ENCODE measurements at places on chromosomes 7 and 10. TPM values are rescaled to one million over a fixed set of nuclear protein-coding genes. Genes with fewer than 3 reads are reported as not detected.

- no peaks in the 10 kb centered on the region for H3K4me1 ChIP-seq
- peaks cover 9% of the 10 kb centered on the region for H3K27me3 ChIP-seq
- no peaks in the 10 kb centered on the region for H3K36me3 ChIP-seq
- H3K4me3 ChIP-seq, result no peak overlapping the region
- no peak for DNase-seq
Measured at GRCh38 chr10:3264161-3264761, 91.7 kb upstream of the PITRM1 start.

Gene XPNPEP1
- 52.2 TPM for total RNA-seq

Gene CISD1
- total RNA-seq, result 55.0 TPM

- no peaks in the 10 kb centered on the region for H3K4me1 ChIP-seq
- peaks cover 4% of the 10 kb centered on the region for H3K27me3 ChIP-seq
- no peak overlapping the region for H3K27ac ChIP-seq
- no peaks in the 10 kb centered on the region for H3K36me3 ChIP-seq
Measured at GRCh38 chr7:103541026-103541425, 95.0 kb upstream of the SLC26A5 start.

- no peaks in the 10 kb centered on the region for H3K4me1 ChIP-seq
- H3K27me3 ChIP-seq, result no peaks in the 10 kb centered on the region
- no peaks in the 10 kb centered on the region for H3K36me3 ChIP-seq
- DNase-seq, result no peak
- H3K27ac ChIP-seq, result no peak overlapping the region
- H3K4me3 ChIP-seq, result no peak overlapping the region
Measured at GRCh38 chr7:121666306-121666705, 206.7 kb upstream of the PTPRZ1 start.

GRCh38 chr7:30915005-30915601 lies 3.5 kb downstream of the AQP1 start:
- H3K4me3 ChIP-seq, result no peak overlapping the region
- no peak overlapping the region for H3K27ac ChIP-seq
- no peaks in the 10 kb centered on the region for H3K36me3 ChIP-seq
- DNase-seq, result no peak
- H3K4me1 ChIP-seq, result no peaks in the 10 kb centered on the region

DNA sequence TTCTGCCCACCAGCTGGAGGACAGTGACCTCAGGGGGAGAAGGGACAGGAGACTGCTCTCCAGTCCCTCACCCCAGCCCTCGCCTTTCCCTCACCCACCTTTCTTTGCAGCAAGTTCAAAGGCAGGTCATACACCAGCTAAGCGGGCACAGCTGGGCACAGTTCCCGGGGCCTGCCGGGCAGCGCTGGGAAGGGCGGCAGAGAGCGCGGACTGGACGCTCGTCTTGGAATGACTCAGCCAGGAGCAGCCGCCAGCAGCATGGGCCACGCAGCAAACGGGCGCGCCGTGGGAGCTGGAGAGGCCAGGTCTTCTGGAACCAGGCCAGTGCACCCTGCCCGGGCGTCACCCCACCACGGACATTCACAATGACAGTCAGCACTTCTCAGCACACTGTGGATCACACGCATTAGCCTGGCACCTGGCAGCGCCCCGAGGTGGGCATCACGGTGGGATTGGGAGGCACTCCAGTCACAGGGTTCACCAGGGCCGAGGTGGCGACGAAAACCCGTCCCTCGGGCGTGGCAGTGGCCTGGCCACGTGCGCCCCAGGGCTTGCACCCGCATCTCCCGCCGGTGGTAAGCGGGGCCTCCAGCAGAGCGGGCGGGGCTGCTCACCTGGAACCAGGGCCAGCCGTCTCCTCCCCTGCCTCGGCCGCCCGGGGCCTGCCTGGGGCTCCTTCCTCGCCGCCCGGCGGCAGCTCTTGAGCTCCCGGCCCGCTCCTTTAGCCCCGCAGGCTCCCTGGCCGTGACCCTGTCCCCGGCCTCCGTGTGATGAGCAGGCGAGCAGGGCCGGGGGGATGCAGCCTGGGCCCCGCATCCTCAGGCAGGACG lies 29.0 kb upstream of the WDFY4 start:
- no peaks in the 10 kb centered on the region for H3K36me3 ChIP-seq
- peaks cover 25% of the 10 kb centered on the region for H3K27me3 ChIP-seq
- H3K4me3 ChIP-seq, result no peak overlapping the region
- H3K27ac ChIP-seq, result no peak overlapping the region
- DNase-seq, result no peak

DNA sequence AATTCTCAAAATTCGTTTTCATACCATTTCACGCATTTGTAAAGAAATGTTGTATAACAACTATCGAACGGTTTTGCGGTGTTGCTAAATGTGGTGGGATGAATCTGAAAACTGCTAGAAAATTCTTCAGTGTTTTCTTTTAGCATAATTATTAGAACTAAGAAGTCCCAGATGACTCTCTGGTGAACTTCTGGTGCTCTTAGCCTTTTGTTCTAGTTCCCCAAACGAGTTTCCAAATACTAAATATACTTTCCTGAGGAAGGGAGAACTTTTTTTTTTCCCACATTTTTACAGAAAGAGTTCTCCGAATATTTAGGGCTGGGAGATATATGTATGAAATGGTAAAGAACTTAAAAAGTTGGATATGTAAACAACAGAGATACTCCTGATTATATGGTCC lies 82.5 kb downstream of the ICA1 start:
- H3K4me3 ChIP-seq, result no peak overlapping the region
- no peaks in the 10 kb centered on the region for H3K36me3 ChIP-seq
- H3K4me1 ChIP-seq, result peaks cover 39% of the 10 kb centered on the region
- DNase-seq, result no peak
- no peak overlapping the region for H3K27ac ChIP-seq

Gene UTF1
- not detected for total RNA-seq

Gene SYT15B
- total RNA-seq, result 0.07 TPM

- no peaks in the 10 kb centered on the region for H3K4me1 ChIP-seq
- no peak for DNase-seq
- H3K27me3 ChIP-seq, result no peaks in the 10 kb centered on the region
- H3K36me3 ChIP-seq, result peaks cover 9% of the 10 kb centered on the region
- H3K27ac ChIP-seq, result no peak overlapping the region
- no peak overlapping the region for H3K4me3 ChIP-seq
Measured at GRCh38 chr10:87966459-87966858, 103.0 kb downstream of the PTEN start.

DNA sequence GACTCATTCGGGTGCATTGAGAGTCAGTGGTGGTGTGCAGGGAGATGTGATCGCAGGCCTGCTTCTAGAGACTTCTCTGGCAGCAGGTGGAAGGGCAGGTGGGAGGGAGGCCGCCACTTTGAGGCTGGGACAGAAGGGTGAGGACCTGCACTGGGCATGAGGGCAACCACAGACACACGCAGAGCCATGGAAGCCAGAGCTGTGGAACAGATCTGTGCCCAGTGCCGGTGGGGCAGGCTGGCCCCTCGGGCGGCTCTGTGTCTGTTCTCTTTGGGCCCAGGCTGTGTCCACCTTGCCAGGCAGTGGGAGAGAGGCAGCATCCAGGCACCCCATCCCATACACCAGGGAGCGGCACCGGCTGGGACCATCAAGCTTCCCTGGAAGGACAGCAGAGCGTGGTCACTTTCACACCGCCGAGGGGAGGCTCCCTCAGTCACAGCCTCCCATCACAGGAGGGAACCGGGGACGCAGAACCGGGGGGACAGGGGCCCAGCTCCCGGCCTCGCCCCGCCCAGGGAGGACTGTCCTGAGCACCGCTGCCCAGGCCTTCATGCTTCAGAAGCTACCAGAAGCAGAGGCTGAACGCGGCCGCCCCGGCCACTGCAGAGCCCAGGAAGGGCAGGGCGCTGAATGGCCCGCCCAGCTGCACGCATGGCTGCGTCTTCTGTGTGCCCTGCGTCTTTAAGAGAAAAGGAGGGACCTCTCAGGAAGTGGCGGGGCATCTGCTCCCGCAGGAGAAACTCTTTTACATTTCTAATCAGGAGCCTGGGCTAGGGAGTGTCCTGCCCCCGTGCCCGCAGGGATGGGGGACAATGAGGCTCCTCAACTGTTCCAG lies 32.1 kb downstream of the EN2 start:
- peaks cover 2% of the 10 kb centered on the region for H3K36me3 ChIP-seq
- DNase-seq, result no peak
- peak overlapping the region; percentile 54 for H3K4me3 ChIP-seq
- peaks cover 11% of the 10 kb centered on the region for H3K4me1 ChIP-seq
- no peak overlapping the region for H3K27ac ChIP-seq

DNA sequence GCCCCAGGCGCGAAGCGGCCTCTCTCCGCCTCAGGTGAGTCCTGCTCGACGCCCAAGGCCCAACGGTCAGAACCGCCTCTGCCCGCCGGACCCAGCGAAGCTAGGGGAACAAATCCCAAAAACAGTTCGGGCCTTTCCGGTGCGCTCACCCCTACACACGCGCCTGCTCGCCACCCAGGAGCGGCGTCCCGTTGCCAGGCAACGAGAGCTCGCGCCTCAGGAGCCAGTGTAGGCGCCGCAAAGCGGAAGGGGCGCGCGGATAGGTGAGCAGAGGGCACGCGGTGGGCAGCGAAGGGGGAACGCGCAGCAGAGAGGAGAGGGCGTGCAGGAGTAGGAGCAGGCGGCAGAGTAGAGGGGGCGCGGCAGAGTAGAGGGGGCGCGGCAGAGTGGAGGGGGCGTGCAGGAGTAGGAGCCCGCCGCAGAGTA lies at the start of the genes DYDC1 and DYDC2:
Gene DYDC1 (minus strand): TSS at position 193 of the 426 bp plus-strand sequence. CDS start 4,154 bp downstream, outside the sequence.
Gene DYDC2 (plus strand): TSS at position 219 of the 426 bp plus-strand sequence. CDS start 5,663 bp downstream, outside the sequence.
- H3K27ac ChIP-seq, result no peak within 1 kb of the TSS
- H3K36me3 ChIP-seq, result no peaks in the 10 kb centered on the region
- peaks cover 8% of the 10 kb centered on the region for H3K4me1 ChIP-seq
- H3K4me3 ChIP-seq, result peak within 1 kb of the TSS; percentile 71
- H3K27me3 ChIP-seq, result peaks cover 22% of the 10 kb centered on the region

Gene ANKRD30A
- not detected for total RNA-seq

GRCh38 chr7:155170331-155170730 lies 100.2 kb downstream of the HTR5A start:
- no peak overlapping the region for H3K27ac ChIP-seq
- H3K27me3 ChIP-seq, result peaks cover 2% of the 10 kb centered on the region
- H3K4me1 ChIP-seq, result no peaks in the 10 kb centered on the region
- no peak for DNase-seq

- H3K4me3 ChIP-seq, result no peak overlapping the region
- H3K4me1 ChIP-seq, result no peaks in the 10 kb centered on the region
- H3K27me3 ChIP-seq, result peaks cover 6% of the 10 kb centered on the region
- DNase-seq, result no peak
Measured at GRCh38 chr10:77524281-77524711, 113.3 kb downstream of the KCNMA1 start.

DNA sequence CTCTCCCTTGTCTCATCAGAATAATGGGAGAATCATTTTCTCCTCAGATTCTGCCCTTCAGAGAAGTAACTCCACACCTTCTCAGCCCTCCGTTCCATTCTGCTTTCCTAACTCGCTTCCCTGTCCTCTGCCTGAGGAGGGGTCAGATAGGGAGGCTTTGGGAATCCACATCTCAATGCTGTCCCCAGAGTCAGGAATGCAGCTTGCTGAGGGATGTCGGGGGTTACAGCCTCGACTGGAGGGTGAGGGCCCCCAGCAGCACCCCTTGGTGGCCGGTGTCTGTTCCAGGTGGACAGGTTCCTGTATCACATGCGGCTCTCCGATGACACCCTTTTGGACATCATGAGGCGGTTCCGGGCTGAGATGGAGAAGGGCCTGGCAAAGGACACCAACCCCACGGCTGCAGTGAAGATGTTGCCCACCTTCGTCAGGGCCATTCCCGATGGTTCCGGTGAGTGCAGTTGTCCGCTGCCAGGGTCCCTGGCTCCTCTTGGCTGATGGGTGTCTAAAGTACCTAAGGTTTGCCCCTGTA lies 6.9 kb downstream of the HKDC1 start:
- H3K4me1 ChIP-seq, result peaks cover 39% of the 10 kb centered on the region
- no peaks in the 10 kb centered on the region for H3K27me3 ChIP-seq
- no peaks in the 10 kb centered on the region for H3K36me3 ChIP-seq
- H3K4me3 ChIP-seq, result no peak overlapping the region
- H3K27ac ChIP-seq, result no peak overlapping the region

GRCh38 chr10:120012131-120012400 lies 119.5 kb downstream of the SEC23IP start:
- H3K4me1 ChIP-seq, result no peaks in the 10 kb centered on the region
- H3K27ac ChIP-seq, result no peak overlapping the region
- peaks cover 32% of the 10 kb centered on the region for H3K27me3 ChIP-seq
- H3K4me3 ChIP-seq, result no peak overlapping the region

Gene ABCA13
- total RNA-seq, result not detected

DNA sequence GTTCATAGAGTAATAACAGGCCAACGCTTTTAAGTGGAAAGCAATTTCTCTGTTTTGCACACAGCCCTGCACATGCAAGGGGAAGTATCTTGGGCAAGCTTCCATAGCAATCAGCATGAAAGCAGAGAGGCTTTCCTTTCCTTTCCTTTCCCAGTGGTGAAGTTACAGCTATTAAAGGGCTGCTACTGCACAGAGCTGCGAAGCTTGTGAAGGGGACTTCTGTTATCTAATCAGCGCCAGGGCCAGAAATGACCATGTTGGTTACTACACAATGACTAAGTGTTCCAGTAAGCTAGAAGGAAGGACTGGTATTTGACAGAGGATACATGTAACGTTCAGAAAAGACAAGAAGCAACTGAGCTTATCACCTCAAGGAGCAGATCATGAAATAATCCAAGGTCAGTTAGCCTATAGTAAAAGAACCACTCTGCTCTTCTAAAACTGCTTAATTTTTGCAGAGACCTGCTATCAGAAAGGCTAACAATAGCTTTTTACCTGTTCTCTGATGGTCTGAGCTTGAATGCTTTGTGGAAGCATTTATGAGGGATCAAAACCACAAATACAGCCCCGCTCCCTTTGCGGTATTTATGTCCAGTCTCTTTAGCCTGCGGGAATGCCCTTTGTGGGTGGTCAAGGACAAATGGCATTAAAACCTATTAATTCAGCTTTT lies 45.9 kb downstream of the SGMS1 start:
- H3K4me3 ChIP-seq, result no peak overlapping the region
- no peaks in the 10 kb centered on the region for H3K27me3 ChIP-seq
- DNase-seq, result peak; percentile 17
- peaks cover 55% of the 10 kb centered on the region for H3K4me1 ChIP-seq
- peaks cover under 1% of the 10 kb centered on the region for H3K36me3 ChIP-seq
- H3K27ac ChIP-seq, result no peak overlapping the region

DNA sequence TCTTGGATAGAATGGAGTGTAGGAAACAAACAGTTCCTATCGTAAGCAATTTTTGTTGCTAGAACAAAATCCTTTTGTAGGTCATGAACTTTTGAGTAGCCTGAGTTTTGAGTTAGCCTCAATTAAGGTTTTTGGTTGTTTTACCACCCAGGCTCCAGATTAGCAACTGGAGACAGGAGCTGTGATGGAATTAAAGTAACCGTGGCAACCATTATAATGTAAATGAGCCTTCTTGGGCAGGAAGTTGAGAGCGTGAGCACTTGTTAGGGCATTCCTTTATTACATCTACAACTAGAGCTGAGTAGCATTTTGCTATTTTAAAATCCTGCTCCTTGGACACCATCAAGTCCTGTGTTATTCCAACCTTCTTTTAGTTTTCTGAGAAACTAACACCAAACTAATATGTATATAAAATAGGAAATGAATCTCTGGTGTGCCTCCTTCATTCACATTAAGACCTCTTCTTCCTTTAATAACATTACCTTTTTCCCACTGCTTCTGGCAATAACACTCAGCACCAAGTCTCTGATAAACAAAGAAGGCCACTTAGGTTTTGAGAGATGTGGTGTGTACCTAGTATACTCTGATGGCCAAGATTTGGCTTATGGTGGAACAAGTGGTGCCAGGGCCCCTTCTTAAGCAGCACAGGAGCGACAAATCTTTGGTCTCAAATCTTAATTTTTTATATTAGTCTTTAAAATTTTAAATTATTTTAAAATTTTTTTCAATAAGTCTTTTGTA lies 34.0 kb downstream of the AHCYL2 start:
- H3K4me1 ChIP-seq, result peaks cover 32% of the 10 kb centered on the region
- DNase-seq, result no peak
- H3K27me3 ChIP-seq, result no peaks in the 10 kb centered on the region
- H3K27ac ChIP-seq, result no peak overlapping the region
- no peaks in the 10 kb centered on the region for H3K36me3 ChIP-seq
- no peak overlapping the region for H3K4me3 ChIP-seq

Gene SRRM3
- not detected for total RNA-seq

Gene HGF
- total RNA-seq, result not detected

Gene OR13A1
- total RNA-seq, result not detected

Gene SEM1
- total RNA-seq, result 37.7 TPM
